Thoracic aorta (tissue), 2 donors: ENCODE measurements at places on chromosomes 2 and 18. TPM values are rescaled to one million over a fixed set of nuclear protein-coding genes. Genes with fewer than 3 reads are reported as not detected.
A peak's percentile ranks its signal among the peaks of the same experiment; 100 is the strongest.

The MRPS9 gene
- total RNA-seq = 6.5 TPM

The NRP2 gene
- total RNA-seq = 73.5 TPM

The EIPR1 gene
- 40.6 TPM for total RNA-seq

The COLEC11 gene
- 9.4 TPM for total RNA-seq

The GAREM1 gene
- total RNA-seq = 15.4 TPM

The NTSR2 gene
- not detected for total RNA-seq

The ACOXL gene
- total RNA-seq = not detected

The CPO gene
- not detected for total RNA-seq

DNA sequence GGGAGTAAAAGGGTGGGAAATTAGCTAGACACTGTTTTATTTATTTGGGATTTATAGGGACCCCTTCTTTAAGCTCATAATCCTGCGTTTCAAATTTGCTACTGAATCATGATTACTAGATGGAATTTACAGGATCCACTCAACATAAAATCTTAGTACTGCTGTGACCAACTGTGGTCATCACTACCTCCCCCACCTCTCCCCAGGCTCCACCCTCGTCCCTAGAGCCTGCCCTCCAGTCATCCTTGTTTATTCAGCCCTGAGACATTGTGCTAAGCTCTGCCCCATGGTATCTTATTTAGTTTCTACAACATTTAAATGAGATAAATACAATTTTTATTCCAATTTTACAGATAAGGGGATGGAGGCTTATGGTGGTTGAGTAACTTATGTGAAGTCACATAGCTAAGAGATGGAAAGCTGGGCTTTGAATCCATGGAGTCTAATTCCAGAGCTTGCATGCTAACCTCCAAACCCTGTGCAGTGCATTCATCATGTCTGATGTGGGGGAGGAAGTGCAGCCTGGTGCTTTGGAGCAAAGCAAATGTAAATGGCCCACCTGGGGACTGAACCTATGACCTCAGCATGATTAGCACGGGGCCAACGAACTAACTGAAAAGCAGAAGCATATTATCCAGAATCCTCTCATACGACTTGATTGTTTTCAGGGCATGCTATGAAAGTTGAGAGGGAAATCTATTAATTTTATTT lies 502.4 kb downstream of the TMEM182 start:
- DNase-seq = no peak
- H3K36me3 ChIP-seq = no peaks in the 10 kb centered on the region
- no peak overlapping the region for H3K27ac ChIP-seq
- no peaks in the 10 kb centered on the region for H3K27me3 ChIP-seq

DNA sequence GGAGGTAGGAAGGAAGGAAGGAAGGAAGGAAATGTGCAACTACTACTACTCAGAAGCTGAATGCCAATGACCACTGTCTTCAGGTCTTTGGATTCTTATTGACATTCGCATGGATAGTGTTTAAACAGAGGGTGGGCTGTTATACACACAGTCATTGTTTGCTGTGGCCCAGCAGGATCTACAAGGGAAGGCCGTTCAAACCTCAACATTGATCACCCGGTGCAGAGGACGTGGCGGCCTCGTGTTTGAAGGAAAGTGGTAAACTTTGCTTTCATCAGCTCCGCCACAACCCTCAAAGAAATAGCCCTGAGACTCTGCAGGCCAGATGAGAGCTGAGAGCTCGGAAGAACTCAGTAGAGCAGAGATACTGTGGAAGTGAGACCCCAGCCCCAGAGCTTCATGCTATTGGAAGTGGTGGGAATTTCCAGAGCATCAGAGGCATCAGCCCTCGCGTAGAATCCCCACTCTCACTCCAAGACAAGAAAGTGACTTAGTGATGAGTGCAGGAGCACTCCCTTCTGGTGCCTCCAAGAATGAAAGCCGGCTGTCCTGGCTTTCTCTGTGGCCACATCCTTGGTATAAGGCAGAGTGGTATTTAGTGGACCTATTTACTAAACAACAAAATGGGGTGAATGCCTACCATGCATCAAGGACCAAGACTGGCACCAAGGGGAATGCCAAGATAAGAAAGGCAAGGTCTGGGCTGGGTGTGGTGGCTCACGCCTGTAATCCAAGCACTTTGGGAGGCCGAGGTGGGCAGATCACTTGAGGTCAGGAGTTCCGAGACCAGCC lies 10.1 kb upstream of the ROCK2 start:
- H3K27me3 ChIP-seq = no peaks in the 10 kb centered on the region
- no peak overlapping the region for H3K4me3 ChIP-seq
- H3K4me1 ChIP-seq = no peaks in the 10 kb centered on the region
- no peak overlapping the region for H3K27ac ChIP-seq
- H3K36me3 ChIP-seq = no peaks in the 10 kb centered on the region

GRCh38 chr2:68390586-68390985 lies 25.5 kb downstream of the PLEK start:
- DNase-seq = no peak
- no peak overlapping the region for H3K27ac ChIP-seq
- H3K4me1 ChIP-seq = peaks cover 21% of the 10 kb centered on the region
- no peaks in the 10 kb centered on the region for H3K36me3 ChIP-seq

GRCh38 chr2:241213041-241213440 lies 24.6 kb downstream of the ANO7 start:
- DNase-seq = no peak
- H3K27ac ChIP-seq = no peak overlapping the region
- no peaks in the 10 kb centered on the region for H3K4me1 ChIP-seq
- H3K27me3 ChIP-seq = no peaks in the 10 kb centered on the region

GRCh38 chr2:241859017-241859435 lies 332 bp upstream of the PDCD1 start:
- peak overlapping the region; percentile 15 for H3K27ac ChIP-seq
- H3K4me3 ChIP-seq = peak overlapping the region; percentile 52
- peaks cover 9% of the 10 kb centered on the region for H3K27me3 ChIP-seq
- DNase-seq = no peak
- no peaks in the 10 kb centered on the region for H3K4me1 ChIP-seq

DNA sequence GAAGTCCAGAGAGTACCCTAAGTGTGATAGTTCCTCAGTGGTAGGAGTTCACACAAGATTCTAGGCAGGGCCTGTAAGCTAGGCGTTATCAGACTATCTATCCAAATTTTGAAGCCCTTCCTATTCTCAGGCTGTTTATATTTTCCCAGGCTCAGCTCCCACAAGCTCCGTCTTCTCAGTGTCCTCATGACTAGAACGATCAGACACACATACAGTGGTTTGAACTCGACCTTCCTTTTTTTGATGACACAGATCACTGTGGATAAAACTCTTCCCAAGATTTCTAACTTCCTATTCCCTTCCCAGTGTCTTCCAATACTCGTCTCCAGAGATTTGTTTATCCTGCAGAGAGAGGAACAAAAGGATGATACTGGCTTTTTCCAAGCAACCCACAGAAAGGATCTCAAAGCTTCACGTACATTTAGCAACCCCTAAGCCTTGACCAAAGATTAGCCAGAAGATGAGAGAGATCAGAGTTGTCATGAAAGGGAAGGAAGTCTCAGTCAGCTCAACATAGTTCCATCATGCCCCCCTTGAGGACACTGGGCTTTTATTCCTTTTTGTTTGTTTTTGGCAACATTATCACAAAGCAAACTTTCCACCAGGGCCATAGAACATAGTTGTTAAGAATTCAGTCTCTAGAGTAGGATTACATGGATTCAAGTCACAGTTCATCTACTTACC lies 42.3 kb upstream of the DOK6 start:
- H3K27me3 ChIP-seq = no peaks in the 10 kb centered on the region
- DNase-seq = no peak
- no peaks in the 10 kb centered on the region for H3K36me3 ChIP-seq
- no peak overlapping the region for H3K4me3 ChIP-seq
- H3K4me1 ChIP-seq = no peaks in the 10 kb centered on the region
- H3K27ac ChIP-seq = no peak overlapping the region

DNA sequence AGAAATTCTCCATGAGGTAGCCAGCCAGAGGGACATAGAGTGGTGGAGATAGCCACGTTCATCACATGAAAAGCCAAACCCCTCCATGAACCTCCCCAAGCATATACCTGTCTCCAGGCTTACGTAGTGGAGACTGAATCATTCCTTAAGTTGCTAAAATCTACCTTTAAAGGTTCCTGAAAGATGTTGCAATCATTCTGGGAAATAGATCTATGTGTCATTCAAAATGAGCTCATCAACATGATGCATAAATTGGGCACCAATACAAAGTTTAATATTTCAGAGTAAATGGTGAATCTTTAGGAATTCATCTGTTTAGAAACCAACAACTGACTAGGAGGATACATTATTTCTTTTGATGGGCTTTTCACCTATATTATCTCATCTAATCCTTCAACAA lies 362.6 kb upstream of the ID2 start:
- H3K4me1 ChIP-seq = no peaks in the 10 kb centered on the region
- no peak overlapping the region for H3K27ac ChIP-seq
- no peak overlapping the region for H3K4me3 ChIP-seq
- H3K27me3 ChIP-seq = no peaks in the 10 kb centered on the region

- DNase-seq = no peak
- no peaks in the 10 kb centered on the region for H3K27me3 ChIP-seq
- peak overlapping the region; percentile 93 for H3K4me3 ChIP-seq
- H3K36me3 ChIP-seq = no peaks in the 10 kb centered on the region
These were observed 676 bp downstream of the KLHL23 start for GRCh38 chr2:169734169-169734847.

DNA sequence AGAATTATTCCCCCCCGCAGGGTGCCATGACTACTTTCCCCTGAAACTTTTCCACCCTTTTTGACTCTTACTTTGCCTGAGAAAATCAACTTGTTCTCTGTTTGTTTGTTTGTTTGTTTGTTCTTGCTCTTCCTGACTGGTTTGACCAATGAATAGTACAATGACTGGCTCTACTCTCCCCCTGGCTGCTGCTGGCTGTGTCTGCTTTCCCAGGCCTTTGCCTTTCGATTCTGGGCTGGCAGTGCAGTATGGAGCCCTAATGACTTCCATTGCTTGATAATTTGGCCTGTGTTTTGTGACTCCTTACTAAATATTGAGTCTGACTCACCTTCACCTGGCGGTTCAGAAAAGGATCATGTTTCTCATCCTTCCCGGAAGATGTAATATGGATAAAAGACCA lies 241.1 kb downstream of the TMEM182 start:
- no peaks in the 10 kb centered on the region for H3K36me3 ChIP-seq
- no peaks in the 10 kb centered on the region for H3K27me3 ChIP-seq
- DNase-seq = no peak
- H3K27ac ChIP-seq = no peak overlapping the region

- no peak for DNase-seq
- no peaks in the 10 kb centered on the region for H3K36me3 ChIP-seq
- H3K4me3 ChIP-seq = no peak overlapping the region
These were observed 291.1 kb downstream of the MTX2 start for GRCh38 chr2:176560296-176560695.

GRCh38 chr2:234492717-234493485 lies 4.0 kb downstream of the ARL4C start:
- no peak for DNase-seq
- no peaks in the 10 kb centered on the region for H3K27me3 ChIP-seq
- no peak overlapping the region for H3K27ac ChIP-seq

DNA sequence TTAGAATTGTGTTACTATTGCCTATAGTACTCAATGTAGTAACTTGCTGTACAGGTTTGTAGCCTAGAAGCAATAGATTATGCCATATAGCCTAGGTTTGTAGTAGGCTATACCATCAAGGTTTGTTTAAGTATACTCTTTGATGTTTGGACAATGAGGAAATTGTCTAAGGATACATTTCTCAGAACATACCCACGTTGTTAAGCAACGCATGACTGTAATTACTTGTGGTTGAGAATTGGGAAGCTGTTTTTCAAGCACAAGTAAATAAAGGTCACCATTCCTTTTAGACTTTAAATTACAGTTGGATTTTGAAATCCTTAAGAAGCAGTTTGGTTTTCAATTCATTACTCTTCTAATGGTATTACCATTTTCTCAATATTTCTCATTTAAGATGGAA lies 89.8 kb upstream of the KCNH7 start:
- H3K36me3 ChIP-seq = no peaks in the 10 kb centered on the region
- no peaks in the 10 kb centered on the region for H3K27me3 ChIP-seq
- no peak overlapping the region for H3K4me3 ChIP-seq
- H3K4me1 ChIP-seq = no peaks in the 10 kb centered on the region
- H3K27ac ChIP-seq = no peak overlapping the region
- no peak for DNase-seq

DNA sequence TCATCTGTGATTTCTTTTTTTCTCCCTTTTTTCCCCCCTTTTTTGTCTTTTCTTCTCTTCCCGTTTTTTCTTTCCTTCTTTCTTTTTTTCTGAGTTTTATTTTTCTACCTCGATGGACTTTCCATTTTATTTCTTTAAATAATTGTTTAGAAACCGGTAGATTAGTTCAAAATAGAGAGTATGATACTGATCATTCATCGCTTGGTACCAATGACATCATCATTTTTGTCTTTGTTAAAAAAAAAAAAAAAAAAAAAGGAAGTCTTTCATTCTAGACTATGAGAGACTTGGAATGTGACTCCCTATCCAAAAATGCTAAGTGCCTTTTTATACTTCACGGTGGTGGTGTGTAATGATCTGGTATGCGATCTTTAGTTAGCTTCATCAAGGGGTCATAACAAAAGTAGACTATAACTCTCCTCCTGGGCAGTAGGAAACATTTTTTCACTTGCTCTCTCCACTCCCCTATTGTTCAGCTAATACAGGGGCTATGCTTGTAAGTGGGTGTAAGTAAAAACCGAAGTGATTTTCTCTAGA lies 1517.5 kb upstream of the ZEB2 start:
- no peak overlapping the region for H3K27ac ChIP-seq
- H3K27me3 ChIP-seq = no peaks in the 10 kb centered on the region
- H3K36me3 ChIP-seq = no peaks in the 10 kb centered on the region
- no peaks in the 10 kb centered on the region for H3K4me1 ChIP-seq
- H3K4me3 ChIP-seq = no peak overlapping the region

DNA sequence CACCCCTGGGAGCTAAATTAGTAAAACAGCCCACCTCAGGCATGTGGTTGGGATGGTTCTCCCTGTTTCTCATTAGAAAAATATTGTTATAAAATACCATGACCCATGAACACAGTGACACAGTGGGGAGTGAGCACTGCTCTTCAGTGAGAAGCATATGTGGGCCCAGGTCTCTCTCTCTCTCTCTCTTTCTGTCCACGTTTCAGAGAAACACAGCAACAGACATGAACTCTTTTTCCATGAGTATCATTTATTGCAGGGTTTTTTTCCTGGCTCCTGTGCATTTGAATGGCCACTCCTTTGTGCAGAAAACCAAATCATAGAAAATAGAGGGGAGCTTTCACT lies 41.2 kb downstream of the CYRIA start:
- H3K4me3 ChIP-seq = no peak overlapping the region
- no peaks in the 10 kb centered on the region for H3K27me3 ChIP-seq
- H3K36me3 ChIP-seq = peaks cover 10% of the 10 kb centered on the region
- DNase-seq = no peak
- H3K27ac ChIP-seq = no peak overlapping the region

DNA sequence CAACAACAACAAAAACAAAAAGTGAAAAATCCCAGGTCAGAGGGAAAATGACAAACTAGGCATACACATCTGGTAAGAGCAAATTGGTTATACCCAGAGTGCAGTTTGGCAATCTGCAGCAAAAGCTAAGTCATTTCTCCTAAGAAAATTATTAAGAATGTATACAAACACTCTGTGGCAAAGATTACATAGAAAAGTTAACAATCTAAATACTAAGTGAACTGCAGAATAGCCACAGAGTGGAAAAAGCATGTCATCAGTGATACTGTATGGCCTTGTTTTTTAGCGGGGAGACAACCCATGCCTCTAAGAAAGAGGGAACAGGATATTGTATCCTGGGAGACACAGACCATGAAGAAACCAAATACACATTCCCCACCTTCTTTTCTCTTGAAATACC lies 136.0 kb upstream of the ITGB6 start:
- no peaks in the 10 kb centered on the region for H3K36me3 ChIP-seq
- H3K4me3 ChIP-seq = no peak overlapping the region
- H3K27ac ChIP-seq = no peak overlapping the region
